ENCODE measurements at places on chromosomes 7 and 10.

DNA sequence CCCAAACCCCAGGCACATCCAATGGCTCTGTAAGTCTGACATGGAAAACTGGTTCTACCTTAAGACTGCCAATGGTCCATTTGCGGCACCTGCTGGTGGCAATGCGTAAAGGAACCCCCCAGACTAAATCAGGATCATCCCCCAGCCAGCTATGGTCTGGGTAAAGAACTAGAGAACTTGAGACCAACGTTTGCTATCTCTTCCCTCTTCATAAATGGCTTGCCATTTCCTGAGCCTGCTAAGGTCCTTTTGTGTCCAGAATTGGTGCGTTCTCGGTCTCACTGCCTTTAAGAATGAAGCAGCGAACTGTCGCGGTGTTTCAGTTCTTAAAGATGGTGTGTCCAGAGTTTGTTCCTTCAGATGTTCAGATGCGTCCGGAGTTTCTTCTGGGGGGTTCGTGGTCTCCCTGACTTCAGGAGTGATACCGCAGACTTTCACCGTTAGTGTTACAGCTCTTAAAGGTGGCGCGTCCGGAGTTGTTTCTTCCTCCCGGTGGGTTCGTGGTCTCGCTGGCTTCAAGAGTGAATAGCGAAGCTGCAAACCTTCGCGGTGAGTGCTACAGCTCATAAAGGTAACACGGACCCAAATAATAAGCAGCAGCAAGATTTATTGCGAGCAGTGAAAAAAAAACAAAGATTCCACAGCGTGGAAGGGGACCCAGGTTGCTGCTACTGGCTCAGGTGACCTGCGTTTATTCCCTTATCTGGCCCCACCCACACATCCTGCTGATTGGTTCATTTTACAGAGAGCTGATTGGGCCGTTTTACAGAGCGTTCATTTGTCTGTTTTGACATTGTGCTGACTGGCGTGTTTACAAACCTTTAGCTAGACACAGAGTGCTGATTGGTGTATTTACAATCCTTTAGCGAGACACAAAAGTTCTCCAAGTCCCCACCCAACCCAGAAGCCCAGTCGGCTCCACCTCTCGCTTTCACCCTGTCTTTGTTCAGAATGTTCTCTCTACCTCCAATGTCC is 95.4 kb downstream of the ELMO1 start:
- DNase-seq, result no peak

DNA sequence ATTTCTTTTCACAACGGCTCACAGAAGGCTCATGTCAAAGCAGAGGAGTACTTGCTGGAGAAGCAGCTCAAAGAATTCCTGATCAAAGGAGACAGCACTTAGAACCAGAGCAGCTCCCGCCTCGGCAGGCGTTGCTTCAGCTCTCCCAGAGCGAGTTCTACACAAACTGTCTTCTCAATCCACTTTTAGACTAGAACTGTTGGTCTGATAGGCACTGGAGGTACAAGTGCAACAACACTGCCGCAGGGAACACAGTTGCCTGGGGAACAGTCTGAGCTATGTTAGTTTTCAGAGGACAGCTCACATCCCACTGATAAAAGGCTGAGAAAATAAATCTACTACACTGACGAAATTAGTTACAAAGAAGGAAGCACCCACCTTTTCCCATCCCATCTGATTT is 35.4 kb downstream of the CYTH3 start:
- DNase-seq, result no peak

GRCh38 chr7:155545348-155545747 is 1.0 kb downstream of the CNPY1 start:
- DNase-seq, result no peak

DNA sequence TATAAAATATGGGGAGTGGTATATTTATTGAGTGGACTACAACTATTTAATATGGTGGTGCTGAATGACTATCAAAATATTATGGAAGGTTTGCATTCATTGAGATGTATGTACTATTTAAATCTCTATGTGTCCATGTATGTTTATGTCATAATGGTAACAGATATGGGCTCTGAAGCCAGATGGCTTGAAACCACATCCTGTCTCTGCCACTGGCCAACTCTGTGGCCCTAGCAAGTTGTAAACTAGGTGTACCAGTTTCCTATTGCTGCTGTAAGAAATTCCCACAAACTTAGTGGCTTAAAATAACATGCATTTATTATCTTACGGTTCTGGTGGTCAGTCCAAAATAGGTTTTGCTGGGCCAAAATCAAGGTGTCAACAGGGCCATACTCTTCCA is 198.1 kb upstream of the NFE2L3 start:
- no peak for DNase-seq

GRCh38 chr7:45359250-45359649 is 201.7 kb downstream of the RAMP3 start:
- no peak for DNase-seq

GRCh38 chr7:123024989-123025758 is 29.7 kb upstream of the TAS2R16 start:
- no peak for DNase-seq

DNA sequence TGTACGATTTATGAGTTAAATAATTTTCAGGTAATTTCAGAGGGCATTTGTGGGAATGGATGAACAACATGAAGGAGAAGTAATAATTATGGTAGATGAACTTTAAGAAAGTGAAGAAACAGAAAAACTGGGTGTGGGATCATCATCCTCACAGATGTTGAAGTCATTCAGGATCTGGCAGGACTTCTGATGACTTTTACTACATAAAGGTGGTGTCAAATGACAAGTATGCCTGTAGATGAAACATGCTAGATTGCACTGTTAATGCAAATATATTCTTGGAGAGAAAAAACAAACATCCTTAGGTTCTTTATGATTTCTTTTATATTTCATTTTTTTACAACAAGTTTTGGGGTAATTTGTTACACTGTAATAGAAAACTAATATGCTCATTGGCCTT is 230.2 kb downstream of the PCLO start:
- DNase-seq, result no peak

GRCh38 chr7:74012842-74013249 is 15.1 kb upstream of the ELN start:
- no peak for DNase-seq

DNA sequence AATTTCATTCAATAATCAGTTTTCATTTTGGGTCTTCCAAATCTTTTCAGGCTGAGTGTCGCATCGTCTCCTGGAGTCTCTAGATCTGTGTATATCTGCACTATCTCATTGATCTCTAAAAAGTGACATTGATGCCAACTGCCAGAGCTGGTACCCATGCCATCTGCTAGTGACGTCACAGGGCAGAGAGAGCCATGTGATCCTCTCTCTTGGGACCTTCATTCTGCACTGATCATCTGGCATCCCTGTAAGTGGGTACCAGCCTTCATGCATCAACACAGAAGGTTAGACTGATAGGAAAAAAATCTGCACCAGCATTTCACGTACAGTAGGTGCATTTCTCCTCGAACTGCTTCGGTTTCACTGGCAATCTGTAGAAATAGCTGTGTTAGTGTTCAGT is at the start of gene NEUROD6:
TSS of gene NEUROD6 (minus strand) at position 124 of the 400 bp plus-strand sequence. CDS start 1,458 bp downstream, outside the sequence.
- no peak for DNase-seq

- DNase-seq, result no peak
These were observed 55.2 kb downstream of the GCC1 start for GRCh38 chr7:127530148-127530547.

GRCh38 chr10:132383101-132383500 is 13.9 kb upstream of the PWWP2B start:
- DNase-seq, result no peak

DNA sequence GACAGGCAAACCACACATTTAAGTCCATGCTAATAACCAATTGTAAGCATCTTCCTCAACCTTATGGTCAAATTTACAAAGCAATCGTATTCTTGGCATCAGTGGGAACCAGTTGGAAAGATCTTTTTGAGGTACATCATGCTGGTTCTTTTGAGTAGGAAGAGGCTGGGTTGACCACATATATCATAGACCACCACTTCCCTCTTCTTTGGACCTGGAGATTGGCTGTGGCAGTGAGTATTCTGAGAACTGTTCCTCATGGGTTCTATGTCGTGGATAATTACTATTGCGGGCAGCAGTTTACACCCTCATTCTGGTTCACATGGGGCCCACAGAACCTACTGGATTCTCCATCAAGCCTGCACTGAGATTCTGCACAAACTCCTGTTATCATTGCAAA is 35.5 kb upstream of the C1GALT1 start:
- no peak for DNase-seq

- DNase-seq, result peak; percentile 25
These were observed 318.5 kb downstream of the GPR158 start for GRCh38 chr10:25493122-25493893.

DNA sequence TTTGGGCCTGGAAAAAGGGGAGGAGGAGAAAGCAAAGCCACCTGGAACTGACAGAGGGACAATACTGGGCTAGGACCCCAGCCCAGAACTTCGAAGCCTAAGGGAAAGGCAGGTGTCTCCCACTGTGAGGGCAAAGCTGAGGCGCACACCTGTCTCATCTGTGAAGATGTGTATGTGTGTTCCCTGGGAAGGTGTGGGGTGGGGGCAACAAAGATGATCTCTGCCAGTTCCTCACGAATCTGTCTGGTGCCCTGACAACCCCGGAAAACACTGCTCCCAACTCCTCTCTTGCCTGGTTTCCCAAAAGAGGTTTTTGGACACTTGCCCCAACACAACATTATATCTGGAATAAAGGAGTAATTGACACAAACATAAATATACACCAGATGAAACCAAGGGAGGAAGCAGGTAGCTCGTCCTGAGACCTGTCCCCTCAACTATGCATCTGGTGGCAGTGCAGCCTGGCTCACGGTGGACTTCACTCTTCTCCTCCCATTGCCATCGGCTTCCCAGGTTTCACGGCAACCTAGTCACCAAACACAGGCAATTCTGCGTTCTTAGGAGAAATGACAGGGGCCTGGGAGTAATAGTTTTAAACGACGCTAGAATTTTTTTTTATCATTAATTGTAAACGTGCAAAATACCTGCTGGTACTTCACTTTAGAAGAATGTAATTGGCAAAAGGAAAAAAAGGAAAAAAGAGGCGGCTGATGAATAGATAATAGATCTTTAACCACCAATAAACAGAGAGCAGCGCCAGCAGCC is 1.7 kb upstream of the EMX2 start:
- DNase-seq, result peak; percentile 38

DNA sequence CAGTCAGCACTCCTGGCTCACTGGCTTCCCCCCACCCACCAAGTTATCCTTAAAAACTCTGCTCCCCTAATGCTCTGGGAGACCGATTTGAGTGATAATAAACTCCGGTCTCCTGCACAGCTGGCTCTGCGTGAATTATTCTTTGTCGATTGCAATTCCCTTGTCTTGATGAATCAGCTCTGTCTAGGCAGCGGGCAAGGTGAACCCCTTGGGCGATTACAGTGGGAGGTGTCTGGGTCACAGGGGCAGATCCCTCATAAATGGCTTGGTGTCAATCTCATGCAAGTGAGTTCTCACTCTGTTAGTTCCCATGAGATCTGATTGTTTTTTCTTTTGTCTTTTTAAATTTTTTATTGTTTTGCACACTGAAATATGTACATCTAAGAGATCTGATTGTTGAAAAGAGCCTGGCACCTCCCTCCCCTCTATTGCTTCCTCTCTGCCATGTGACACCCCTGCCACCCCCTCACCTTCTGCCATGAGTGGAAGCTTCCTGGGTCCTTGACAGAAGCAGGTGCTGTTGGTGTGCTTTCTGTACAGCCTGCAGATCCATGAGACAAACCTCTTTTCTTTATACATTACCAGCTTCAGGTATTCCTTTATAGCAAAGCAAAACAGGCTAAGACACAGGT is 20.5 kb downstream of the OTUD1 start:
- no peak for DNase-seq

- DNase-seq, result no peak
These were observed 29.3 kb downstream of the AFAP1L2 start for GRCh38 chr10:114375047-114375446.

GRCh38 chr10:3886641-3887251 is 101.7 kb upstream of the KLF6 start:
- DNase-seq, result peak; percentile 39

GRCh38 chr7:24821045-24821753 is 63.9 kb upstream of the GSDME start:
- DNase-seq, result no peak

GRCh38 chr7:43592326-43592725 is 9.4 kb downstream of the STK17A start:
- no peak for DNase-seq
